ENCODE measurements at places on chromosomes 7 and 10.
A peak's percentile ranks its signal among the peaks of the same experiment; 100 is the strongest.

GRCh38 chr7:24871770-24872169 is 108.2 kb downstream of the OSBPL3 start:
- DNase-seq, result no peak

DNA sequence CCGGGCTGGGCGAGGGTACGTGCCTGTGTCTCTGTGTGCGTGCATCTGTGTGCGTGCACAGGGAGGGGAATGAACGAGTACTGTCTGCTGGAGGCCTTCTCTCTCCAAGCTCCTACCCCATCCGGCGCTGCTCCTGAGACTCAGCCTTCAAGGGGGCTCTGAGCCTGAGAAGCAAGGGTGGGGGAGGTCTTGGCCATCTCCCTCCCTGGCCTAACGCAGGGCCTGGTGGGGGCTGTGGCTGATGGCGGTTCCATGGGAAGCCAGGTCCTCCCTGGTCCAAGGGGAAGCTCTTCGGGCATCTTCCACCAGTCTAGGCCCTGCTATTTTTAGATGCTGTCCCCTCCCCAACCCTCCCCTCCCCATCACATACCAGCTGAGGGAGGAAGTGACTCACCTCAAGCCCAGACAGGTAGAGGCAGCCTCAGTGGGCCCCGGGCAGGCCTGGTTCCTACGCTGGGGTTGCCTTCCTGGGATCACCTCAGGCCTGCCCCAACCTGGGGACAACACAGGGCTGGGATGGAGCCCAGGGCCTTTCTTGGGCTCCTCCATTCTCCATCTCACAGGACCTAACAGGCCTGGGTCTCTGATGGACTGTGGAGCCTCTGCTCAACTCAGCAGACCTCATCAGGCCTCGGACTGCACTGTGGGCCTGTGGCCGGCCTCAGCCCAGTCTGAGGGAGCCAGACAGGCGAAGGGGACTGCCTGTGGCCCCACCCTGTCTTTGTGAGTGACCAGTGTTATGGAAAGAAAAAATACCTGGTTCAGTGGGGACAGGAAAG is 32.2 kb downstream of the DNAJB12 start:
- no peak for DNase-seq

DNA sequence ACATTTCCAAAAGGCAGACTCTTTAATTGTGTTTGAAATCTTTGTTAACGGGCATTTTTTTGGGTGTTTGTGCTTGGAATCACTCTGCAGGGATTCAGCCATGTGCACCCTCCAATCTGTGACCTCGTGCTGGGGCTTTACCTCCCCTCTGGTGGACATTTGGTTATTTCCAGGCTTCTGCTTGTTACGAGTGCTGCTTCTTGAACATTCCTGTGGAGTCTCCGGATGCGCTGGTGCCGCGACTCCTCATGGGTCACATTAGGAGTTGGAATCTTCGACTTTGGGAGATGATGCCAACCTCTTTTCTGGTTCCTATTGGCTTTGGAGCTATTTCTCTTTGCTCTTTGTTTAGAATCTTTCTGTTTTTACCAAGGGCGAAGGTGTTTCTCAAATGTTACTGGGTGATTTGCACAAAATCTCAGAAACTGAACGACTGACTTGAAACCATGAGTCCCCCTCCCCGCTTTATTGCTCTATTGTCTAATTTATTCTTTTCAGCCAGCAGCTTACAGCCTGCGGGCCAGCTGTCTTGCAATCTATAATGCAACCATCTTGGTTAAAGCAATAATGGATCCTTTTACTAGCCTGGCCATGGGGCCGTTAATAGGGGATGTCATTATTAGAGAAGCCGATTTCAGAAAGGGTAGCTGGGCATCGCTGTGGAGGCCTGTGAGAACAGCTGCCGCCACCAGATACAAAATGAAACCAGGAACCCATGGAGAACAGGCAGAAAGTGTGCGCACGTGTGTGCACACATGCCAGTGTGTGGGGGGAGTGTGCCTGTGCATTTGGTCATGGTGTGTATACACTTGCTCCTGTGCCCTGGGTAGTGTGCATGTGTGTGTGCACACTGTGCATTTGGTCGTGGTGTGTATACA is 9.9 kb upstream of the DPYSL4 start:
- DNase-seq, result no peak

DNA sequence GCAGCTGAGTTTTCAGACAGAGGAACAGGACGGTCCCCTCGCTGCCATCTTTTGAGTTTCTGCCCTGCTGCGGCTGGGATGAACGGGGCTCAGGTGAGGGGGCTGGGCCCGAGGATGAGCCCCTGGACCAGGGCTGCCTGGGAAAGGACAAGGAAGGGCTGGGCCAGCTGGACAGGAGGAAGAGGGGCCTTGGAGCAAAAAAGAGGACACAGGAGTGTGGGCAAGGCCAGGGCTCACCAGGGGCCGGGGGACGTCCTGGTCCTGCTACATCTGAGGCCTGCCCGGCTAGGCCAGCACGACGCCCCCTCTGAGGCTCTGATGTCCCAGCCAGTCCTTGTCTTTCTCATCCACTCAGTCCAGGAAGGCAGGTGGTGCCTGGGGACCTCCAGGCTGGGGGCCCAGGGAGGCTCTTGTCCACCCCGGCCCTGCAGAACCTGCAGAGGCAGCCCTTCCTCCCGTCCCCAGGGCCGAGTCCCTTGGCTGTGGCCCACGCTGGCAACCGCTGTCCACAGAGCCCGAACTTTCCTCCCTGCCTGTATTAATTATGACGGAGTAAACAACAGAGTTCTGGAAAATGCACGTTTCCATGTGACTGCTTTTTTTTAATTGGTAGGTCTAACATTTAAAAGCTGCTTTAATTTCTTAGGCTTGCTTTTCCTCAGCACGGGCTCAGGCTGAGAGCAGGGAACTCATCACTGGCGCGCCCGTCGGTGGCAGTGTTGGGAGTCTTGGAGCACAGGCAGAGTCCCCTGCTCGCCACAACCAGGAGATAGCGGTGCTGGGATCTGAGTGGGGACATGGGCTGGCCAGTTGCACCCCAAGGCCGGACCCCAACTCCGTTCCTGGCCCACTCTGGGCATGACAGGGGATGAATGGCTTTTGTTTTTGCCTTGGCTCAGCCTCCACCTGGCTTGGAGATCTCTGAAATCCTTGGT is 187.7 kb downstream of the ELFN1 start:
- DNase-seq, result no peak

- DNase-seq, result no peak
These were observed 397.3 kb downstream of the PPP1R3A start for GRCh38 chr7:113521468-113521867.

DNA sequence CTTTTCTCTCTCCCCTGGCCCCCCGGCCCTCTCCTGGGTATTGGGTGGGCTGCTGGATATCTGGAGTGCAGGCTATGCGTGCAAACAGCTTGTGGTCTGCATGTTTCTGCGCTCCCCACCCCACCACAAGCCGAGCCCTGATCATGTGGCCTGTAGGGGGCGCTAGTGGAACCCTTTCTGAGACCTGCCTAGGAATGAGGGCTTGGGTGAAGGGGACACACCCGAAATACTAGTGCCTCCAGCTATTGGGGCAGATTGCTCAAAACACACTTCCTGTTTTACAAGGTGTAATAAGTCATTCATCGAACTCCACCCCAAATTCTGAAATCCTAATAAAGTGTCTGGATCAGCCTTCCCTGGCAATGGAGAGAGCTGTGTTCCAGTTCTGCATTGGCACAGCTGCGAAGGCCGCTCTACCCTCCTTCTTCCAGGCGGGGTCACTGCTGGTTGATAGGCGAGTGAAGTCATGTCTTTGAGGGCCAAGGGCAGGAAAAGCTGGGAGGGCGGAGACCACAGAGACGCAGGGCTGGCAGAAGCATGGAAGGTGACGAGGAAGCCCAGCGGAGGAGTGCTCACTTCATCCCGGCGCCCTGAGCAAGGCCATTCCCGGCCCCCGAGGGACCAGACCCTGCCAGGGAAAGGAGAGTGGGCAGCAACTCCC is 19.8 kb upstream of the PRRT4 start:
- DNase-seq, result no peak

DNA sequence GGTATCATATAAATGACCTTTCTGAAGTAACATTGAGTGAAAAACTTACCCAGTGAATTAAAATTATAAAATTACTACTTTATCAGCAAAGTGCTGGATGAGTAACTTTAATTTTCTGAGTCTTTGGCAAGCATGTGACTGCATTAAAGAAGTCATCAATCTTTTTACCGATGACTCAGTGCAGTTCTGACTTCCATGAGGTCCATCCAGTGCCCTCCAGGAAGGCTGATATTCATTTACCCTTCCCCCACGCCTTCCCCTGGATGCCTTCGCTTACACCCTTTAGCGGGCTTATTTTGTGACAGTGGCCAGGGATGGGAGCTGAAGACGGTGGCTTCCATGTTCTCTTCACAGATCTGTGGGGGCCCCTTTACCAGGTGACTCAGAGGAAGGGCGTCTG is 572.9 kb upstream of the PFKP start:
- no peak for DNase-seq

GRCh38 chr10:124022066-124022465 is 71.3 kb downstream of the CHST15 start:
- DNase-seq, result no peak

DNA sequence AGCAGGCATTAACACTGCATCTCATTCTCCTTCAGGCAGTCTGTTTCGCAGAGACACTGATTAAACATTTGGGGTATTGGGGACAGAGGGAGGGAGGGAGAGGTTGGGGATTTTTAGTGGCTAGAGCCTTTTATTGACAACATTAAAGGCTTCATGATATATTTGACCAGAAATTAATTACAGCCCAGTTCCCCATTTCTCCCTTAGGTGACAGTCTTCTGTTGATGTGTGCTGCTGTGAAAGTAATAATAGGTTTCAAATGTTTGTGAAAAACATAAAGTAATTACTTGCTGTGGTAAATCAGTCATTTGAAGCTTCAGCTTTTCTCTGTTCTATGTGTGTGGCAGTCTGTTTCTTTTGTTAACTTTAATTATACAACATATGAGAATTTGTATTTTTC is 105.3 kb upstream of the LRGUK start:
- no peak for DNase-seq

DNA sequence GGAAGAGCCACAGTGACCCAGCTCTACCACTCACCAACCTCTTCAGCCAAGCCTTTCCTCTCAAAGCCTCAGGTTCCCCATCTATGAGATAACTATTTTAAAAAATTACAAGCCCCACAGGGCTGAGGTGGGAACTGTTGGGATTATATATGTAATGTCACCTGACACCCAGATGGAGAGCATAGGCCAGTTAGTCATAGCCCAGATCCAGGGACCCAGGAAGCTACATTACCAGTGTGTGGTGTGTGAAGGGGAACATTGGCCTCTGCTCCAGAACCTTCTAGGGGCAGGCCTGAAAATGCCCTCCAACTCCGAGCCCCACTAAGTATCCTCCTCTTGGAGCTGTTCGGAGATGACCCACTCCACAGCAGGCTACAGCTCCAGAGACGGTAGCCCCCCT is 162.4 kb downstream of the NRF1 start:
- no peak for DNase-seq

DNA sequence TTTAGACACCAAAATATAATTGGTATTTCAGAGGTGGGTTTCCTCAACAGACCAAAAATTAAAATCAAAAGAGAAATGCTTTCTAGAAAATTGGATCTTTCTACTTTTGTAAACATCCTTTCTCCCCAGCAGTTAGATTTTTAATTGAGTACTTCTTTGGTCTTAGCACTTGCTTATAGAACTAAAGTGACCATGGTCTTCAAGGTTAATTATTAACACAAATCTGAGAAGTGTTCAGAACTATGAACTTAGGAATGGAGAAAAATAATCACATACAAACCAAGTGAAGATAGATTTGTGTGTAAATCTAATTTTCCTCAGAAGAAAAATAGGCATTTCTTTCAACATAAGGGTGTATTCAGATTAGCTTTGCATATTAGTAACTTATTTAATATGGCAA is 355.4 kb downstream of the ELMO1 start:
- DNase-seq, result no peak

GRCh38 chr10:11042357-11042756 is 24.7 kb downstream of the CELF2 start:
- peak; percentile 37 for DNase-seq

- DNase-seq, result no peak
These were observed 104.9 kb downstream of the SPDYE5 start for GRCh38 chr7:75596727-75597614.

- no peak for DNase-seq
These were observed 55.6 kb upstream of the SKAP2 start for GRCh38 chr7:26919906-26920493.

DNA sequence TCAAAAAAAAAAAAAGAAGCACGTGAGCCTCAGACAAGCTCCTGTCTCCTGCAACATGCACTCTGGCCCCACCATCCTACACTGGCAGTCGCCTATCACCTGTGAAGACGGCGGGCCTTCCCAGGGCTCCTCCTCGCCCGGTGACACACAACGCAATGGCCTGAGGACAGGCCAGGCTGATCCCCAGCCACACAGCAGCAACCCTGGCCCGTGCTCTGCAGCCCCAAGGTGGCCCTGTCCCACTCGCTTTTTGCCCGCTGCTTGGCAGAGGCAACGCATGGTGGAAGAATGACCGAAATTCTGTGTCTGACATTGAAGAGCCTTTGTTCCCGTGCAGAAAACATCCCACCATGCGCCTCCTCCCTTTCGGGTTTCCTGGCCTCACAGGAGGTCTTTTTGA is 8.1 kb downstream of the RADIL start:
- DNase-seq, result no peak

DNA sequence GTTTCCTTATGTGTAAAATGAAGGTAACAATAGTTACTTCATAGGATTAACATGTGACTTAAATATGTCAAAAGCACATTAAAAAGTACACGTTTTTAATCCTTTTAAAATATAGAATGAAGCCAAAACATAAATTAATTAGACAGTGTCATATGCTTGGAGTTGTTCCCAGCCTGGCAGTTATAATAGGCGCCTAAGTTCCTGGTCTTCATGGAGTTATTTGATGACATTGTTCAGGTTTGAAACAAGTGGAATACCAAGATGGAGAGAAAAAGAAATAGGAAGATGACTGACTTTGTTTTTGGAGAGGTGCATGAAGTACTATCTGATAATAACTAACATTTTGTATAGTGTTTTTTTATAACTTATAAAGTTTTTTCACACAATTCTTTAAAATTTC is 67.3 kb downstream of the ZNRF2 start:
- DNase-seq, result no peak

GRCh38 chr7:38306914-38307313 is 33.5 kb upstream of the TARP start:
- no peak for DNase-seq

DNA sequence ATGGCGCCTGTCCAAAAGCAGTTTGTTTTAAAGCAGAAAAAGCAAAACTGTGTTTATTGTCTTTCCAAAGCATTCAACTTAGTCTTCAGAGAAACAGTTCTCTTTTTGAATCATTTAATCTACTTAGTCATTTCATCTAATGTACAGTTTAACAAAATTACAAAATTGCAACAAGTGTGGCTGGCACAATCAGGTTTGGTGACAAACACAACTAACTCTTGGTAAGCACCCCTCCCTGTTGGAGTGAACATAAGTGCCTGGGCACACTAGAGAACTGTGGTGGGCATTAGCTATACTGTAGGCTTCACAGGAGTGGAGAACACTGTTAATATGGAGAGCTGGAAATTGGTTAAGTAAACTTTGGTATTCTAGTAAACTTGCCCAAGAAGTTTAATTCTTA is 6.9 kb downstream of the CREM start:
- no peak for DNase-seq

DNA sequence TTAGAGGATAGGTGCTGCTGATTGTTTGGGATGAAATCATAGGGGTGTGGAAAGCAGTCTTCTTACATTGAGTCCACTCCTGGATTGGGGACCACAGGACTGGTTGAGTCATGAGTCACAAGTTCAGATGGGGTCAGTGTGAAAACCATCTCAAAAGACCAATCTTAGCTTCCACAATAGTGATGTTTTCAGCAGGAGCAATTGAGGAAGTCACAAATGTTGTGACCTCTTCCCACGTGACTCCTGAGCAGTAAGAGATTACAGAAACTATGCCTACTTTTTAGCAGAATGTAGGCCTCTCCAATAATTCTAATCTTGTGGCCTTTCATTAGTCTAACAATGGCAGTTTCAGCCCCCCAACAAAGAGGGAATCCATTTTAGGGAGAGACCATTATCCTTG is 256.9 kb upstream of the CDC14C start:
- no peak for DNase-seq
